ENCODE measurements at places on chromosomes 13 and 19.

- no peak for DNase-seq
These were observed 73.7 kb downstream of the UQCRFS1 start for GRCh38 chr19:29139227-29139626.

DNA sequence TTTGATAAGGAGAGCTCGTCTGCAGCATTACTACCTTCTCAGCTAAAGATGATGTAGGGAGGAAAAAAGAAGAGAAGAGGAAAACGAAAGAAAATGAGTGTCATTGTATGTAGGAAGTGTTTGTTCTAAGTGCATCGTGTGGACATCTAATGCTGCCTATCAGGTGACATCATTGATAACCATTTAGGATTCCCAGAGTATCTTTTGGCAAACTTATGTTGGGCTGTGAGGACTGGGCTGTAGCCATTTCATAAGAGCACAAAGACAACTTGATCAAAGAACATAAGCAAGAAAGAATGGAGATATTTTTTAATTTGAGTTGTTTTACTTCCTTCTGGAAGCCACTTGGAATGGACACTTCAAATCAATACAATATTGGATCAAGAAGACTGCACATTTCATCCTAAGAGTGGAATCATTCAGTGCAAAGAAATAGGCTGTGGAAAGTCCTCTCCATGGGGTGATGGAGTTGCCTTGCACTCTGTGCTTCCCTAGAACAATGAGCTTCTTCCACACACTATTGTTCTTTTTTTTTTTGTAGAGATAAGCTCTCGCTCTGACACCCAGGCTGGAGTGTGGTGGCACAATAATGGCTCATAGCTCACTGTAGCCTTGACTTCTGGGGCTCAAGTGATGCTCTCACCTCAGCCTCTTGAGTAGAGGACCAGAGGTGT lies 52.4 kb upstream of the UBL3 start:
- DNase-seq, result no peak

DNA sequence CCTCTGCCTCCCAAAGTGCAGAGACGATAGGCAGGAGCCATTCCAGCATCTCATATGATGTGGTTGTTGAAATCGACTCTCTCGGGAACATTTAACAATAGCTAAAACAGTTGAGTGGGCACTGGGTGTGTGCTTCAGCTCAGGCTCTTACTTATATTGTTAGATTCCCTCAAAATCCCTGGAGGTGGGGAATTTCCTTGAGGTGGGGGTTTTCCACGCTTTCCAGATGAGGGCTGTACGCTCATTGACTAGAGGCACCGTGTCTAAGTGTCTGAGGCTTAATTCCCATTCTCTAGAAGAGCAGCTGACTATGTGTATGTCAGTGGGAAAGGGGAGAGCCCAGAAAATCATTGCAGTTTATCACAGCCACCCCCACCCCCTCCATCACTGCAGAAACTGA lies 10.8 kb upstream of the GRAMD1A start:
- no peak for DNase-seq

GRCh38 chr19:46624958-46625661 lies at the start of gene PTGIR:
Gene PTGIR, minus strand, starts transcription at chr19:46625089. Its CDS starts 864 bp downstream, at chr19:46624225.
- DNase-seq, result no peak

GRCh38 chr19:7187605-7188339 lies 106.4 kb downstream of the INSR start:
- DNase-seq, result no peak

GRCh38 chr13:112629161-112629560 lies 41.2 kb upstream of the TUBGCP3 start:
- no peak for DNase-seq

DNA sequence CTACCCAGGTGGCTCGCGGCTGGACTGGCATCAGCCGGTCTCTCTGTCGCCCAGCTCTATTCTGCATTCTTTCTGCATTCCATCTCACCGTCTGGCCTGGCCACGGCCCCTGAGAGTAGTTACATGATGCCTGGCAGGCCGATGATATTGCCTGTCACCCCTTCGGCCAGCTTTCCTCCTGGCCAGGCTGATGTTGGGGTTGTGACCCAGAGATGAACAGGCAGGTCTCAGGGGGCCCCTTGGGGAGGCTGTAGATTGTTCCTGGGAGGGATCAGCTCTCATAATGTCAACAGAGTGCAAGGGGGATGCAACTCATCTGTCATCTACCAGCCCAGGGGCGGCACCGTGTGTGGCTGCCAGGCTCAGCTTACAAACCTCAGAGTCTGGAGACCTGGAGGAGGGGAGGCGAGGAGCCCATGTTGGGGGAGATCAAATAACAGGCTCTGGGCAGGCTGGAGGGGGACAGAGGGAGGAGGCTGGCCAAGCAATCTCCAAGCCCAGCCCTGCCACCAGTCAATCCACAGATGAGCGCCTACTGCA lies 13.6 kb upstream of the FBXO17 start:
- no peak for DNase-seq

All from NCI-H460 (cell line).